ENCODE measurements at places on chromosomes 13 and 19.

- no peak for DNase-seq
Observed at GRCh38 chr19:32580353-32580900, 563 bp upstream of the PDCD5 start.

DNA sequence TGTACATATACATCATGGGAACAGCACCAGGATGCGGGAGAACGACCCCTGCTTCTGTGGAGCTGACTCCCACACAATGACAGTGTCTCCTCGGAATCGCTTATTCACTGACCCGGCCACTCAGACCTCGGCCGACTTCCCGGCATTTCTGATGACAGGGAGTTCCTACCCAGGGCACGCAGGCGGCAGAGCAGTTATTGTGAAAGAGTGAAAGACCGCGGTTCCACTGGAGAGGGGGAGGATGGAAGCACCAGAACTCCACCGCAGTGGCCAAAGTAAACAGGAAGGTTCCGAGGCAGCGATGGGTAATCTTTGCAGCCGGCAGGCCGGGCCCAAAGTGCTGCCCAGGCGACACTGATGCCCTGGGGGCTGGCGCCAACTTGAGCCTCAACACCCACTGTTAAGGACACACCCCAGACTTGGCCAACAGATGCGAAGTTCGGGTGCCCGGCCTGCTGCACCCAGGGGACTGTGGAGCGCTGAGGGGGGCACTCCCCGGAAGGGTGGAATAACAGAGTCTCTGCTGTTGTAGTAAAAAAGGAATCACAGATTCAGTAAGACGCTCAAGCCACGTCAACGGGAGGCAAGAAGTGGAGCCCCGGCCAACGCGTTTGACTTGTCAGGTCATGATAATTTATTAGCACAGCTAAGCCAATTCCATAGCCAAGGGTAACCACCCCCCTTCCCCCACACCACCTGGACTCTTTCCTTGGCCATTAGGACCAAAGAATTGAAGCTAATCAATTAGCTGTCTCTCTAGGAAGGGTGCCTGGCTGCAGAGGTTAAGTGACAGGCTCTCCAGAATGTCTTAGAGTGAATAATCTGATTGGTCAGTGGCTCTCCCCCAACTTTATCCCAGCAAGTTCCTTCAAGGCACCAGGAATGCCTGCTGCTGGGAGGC, 5.8 kb downstream of the MLLT1 start:
- DNase-seq, result peak; percentile 94

DNA sequence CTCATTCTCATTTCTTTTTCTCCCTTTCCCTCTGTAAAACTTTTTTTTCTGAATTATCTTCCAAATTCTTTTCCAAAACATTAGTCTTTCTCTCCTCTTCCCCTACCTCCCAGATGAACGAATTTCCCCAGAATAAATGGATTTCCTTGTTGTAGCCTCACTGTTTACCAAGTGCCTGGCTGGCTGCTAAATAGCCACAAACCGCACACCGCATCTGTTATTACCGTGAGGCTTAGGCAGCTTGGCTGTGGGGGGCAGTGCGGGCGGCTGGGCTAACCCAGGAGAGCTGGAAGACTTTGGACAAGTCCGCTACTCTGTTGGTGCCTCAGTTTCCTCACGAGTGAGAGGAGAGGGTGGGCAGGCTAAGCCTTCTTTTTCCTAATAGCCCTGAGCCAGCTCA, 10.7 kb downstream of the IL17D start:
- DNase-seq, result no peak

DNA sequence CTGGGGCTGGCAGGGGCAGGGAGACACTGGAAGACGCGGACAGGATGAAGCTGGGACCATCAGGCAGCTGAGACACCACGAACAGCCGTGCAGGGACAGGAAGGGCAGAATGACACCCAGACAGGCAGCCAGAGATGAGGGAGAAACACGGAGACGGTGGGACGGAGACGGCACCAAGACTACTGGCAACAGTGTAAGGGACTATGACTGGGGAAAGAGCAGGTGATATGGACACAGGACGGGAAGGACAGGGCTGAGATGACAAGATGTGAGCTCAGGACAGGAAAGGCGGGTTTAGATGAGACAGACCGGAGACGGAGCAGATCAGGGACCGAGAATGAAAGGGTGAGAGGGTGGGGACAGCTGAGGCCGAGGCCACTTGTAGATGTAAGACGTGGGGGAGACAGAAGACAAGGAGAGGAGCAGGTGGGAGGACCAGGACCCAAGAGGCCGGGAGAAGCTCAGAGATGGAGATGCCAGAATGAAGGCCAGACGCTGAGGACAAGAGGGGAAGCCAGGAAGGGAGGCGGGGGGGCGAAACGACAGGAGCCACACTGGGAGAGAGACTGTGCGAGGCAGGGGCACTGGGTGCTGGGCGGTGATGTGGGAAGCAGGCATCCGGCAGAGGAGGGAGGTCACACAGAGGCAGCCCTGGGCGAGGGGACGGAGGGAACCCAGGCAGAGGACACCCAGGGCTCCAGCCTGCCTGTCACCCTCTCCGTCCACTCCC, 17.5 kb upstream of the EHD2 start:
- no peak for DNase-seq

DNA sequence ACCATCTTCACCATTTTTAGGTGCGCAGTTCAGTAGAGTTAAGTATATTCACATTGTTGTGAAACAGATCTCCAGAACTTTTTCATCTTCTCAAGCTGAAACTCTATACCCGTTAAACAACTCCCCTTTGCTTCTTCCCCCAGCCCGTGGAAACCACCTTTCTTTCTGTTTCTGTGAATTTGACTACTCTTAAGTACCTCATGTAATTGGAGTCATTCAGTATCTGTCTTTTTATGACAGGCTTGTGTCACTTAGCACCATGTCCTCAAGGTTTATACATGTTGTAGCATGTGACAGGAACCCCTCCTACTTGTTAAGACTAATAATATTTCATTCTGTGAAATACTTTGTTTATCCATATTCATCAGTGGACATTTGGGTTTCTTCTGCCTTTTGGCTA, 52.8 kb downstream of the TNFRSF19 start:
- no peak for DNase-seq

DNA sequence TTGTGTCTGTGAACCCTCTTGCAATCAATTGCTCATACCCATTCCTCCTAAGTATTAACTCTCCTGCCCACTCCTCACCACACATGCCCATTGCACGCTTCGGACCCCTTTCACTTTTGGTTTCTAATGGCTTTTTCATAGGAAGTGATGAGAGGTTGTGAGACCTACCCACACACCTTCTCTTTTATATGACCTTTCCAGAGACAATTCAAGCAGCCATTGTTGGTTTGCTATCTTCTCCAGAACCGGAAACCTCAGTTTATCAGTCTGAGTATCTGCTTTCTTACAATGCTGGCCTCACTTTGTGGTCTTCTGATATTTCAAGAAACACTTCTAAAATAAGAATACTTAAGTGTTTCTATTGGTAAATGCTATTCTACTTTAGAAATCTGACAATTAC, 1550.8 kb upstream of the SLC10A2 start:
- DNase-seq, result no peak

- no peak for DNase-seq
Observed at GRCh38 chr13:30346153-30346788, 38.9 kb upstream of the KATNAL1 start.

DNA sequence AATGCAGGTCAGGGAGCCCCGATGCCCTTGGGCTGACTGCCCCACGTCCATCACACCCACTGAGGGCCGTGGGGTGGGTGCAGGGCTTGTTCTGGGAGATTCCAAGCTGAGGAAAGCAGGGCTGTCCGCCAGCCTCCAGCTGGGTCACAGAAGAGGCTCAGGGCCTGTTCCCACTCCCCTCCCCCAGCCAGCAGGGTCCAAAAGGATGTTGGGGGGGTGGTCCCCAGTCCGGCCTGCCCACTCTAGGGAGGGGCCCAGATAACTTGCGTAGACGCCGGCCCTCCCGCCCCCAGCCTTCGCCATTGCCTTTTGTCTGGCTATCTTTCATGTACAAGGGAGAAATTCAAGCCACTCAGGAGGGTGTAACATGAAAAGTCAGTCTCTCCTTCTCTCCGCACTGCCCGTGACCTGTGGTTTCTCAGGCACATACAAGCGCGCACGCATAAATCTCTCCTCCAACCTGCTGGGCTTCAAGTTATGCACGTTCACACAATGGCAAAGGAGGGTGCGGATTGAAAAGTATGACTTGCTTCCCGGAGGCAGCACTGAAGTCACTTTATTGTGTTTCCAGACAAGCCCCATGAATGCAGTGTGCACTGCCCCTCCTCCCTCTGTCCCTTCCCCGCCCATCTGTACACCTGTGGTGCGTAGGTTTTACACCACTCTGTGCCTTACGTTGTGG, 20.2 kb downstream of the CARM1 start:
- DNase-seq, result peak; percentile 79

DNA sequence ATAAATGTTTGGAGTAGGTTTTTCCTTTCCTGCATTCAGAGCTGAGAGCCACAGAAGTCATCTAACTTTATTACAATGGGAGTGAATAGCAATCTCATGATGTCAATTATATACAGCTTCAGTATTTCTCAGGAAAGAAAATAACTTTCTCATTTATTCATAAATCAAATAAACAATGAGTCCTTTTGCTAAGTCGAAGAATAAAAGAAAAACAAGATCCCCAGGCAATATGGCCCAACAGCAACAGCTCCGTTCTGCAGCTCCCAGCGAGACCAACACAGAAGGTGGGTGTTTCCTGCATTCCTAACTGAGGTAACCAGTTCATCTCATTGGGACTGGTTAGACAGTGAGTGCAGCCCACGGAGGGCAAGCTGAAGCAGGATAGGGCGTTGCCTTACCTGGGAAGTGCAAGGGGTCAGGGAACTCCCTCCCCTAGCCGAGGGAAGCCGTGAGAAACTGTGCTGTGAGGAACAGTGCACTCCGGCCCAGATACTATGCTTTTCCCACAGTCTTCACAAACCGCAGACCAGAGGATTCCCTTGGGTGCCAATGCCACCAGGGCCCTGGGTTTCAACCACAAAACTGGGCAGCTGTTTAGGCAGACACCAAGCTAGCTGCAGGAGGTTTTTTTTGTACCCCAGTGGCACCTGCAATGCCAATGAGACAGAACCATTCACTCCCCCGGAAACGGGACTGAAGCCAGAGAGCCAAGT, 128.2 kb downstream of the SLITRK1 start:
- DNase-seq, result no peak

- no peak for DNase-seq
Observed at GRCh38 chr13:111484141-111484925, 163.9 kb downstream of the TEX29 start.

GRCh38 chr19:42121656-42122069, 10.6 kb downstream of the POU2F2 start:
- DNase-seq, result peak; percentile 78

DNA sequence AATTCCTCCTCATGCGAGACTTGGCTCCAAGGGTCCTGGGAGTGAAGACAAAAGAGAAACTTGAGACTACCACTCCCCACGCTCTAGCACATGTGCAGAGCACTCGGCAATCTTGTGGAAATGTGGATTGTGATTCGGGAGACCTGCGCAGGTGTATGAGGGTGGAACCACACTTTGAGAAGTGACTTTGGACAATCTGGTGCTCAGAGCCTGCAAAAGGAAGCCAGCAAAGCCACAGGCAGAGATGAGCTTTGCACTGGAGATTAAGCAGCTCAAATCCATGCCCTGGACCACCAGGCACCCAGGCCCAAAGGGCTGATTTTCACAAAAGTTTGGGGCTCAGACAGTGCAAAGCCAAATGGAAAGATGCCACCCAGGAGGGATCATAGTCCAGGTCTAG, 162.5 kb upstream of the TSHZ3 start:
- DNase-seq, result no peak

DNA sequence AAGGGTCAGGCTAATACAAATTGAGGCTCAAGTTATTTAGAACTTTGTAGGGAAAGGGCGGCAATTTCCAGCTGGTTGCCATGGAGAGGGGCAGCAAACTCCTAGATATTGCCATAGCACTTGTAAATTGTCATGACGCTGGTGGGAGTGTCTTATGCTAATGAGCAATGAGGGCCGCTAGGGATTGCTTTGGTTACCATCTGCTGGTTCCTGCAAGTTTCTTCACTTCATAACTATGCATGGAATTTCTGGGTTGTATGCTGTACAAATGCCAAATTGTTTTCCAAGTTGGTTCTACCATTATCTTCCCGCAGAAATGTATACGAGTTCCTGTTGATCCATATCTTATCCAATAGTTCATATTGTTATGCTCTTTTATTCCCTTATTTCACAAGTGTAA, 1339.4 kb downstream of the EFNB2 start:
- DNase-seq, result no peak

- peak; percentile 63 for DNase-seq
Observed at GRCh38 chr19:3977242-3978143, 6.6 kb upstream of the DAPK3 start.

GRCh38 chr13:86368924-86369323, 569.7 kb upstream of the SLITRK6 start:
- no peak for DNase-seq

DNA sequence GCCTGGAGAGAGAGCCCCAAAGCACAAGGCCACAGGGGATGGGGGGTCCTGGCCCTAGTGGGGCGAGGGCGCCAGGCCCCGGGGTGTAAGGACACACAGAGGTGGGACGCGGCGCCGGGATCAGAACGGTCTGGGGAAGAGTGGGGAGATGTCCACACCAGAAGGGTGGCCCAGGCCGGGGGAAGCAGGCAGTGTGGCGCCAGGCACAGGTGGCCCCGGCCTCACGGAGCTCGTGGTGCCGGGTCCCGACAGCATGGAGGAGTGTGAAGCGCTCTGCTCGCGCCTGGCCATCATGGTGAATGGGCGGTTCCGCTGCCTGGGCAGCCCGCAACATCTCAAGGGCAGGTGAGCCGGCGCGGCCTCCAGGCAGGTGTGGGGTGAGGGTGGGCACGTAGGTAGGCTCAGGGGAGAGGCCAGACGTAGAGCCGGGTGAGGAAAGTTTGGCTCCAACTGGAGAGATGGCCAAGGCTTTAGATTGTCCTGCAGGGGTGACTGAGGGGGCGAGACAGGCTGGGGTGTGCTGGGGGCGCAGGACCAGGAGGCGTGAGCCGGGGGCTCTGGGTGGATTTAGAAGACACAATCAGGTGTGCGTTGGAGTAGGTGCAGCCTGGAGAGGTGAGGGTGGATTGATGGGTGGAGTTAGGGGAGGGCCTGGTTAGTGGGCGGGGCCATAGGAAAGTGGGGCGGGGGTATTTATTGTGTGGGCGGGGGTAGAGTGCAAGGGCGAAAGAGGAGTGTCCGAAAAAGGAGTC, 2.9 kb upstream of the ARHGAP45 start:
- DNase-seq, result peak; percentile 51

GRCh38 chr13:100674572-100674871, at the start of gene TMTC4:
TSS of gene TMTC4 (minus strand) at chr13:100674795. CDS start at chr13:100670362, 4,433 bp downstream.
- no peak for DNase-seq

- DNase-seq, result no peak
Observed at GRCh38 chr13:79703772-79704171, 222.8 kb downstream of the NDFIP2 start.
